ENCODE measurements at places on chromosomes 12 and 14. TPM values are rescaled to one million over a fixed set of nuclear protein-coding genes. Genes with fewer than 3 reads are reported as not detected.

CD4 gene
- 3.7 TPM for total RNA-seq

VIPAS39 gene
- total RNA-seq: 21.1 TPM

ANO6 gene
- total RNA-seq: 79.1 TPM

PRORP gene
- 15.9 TPM for total RNA-seq

APOF gene
- total RNA-seq: not detected

TPPP2 gene
- not detected for total RNA-seq

OAS2 gene
- total RNA-seq: 2.6 TPM

LPAR5 gene
- 2.6 TPM for total RNA-seq

HOXC10 gene
- total RNA-seq: not detected

CCDC177 gene
- 0.21 TPM for total RNA-seq

AEBP2 gene
- total RNA-seq: 43.9 TPM

DGLUCY gene
- total RNA-seq: 96.1 TPM

PROX2 gene
- not detected for total RNA-seq

ADAMTS20 gene
- total RNA-seq: 0.21 TPM

TUNAR gene
- total RNA-seq: not detected

DCN gene
- total RNA-seq: 470 TPM

ZDHHC22 gene
- 0.41 TPM for total RNA-seq

CCDC197 gene
- total RNA-seq: not detected

OR6C4 gene
- not detected for total RNA-seq

SOS2 gene
- total RNA-seq: 58.5 TPM

RASAL1 gene
- 3.8 TPM for total RNA-seq

PLEKHG3 gene
- total RNA-seq: 38.0 TPM

PIWIL1 gene
- not detected for total RNA-seq

B4GALNT1 gene
- total RNA-seq: 3.3 TPM

TSPAN8 gene
- 0.51 TPM for total RNA-seq

ASCL1 gene
- not detected for total RNA-seq

B4GALNT3 gene
- total RNA-seq: 14.0 TPM

OR4E2 gene
- not detected for total RNA-seq

Data from tongue (tissue), 3 donors.